Activated naive CD4-positive, alpha-beta T cell treated with anti-CD3 and anti-CD28 coated beads, Interleukin-2, amount 10 ng/mL, durations not matched to agents 5 hours and 36 hours (primary cell): ENCODE measurements at places on chromosomes 6 and 20. TPM values are rescaled to one million over a fixed set of nuclear protein-coding genes. Genes with fewer than 3 reads are reported as not detected.

Gene TREM2
- total RNA-seq = not detected

Gene CDH4
- total RNA-seq = 0.07 TPM

Gene SLC2A10
- not detected for total RNA-seq

Gene BNIP5
- not detected for total RNA-seq

Gene TAGAP
- total RNA-seq = 65.5 TPM

Gene HLA-DRB5
- 3.7 TPM for total RNA-seq

Gene THBS2
- not detected for total RNA-seq
